ENCODE measurements at places on chromosomes 3 and 15.

DNA sequence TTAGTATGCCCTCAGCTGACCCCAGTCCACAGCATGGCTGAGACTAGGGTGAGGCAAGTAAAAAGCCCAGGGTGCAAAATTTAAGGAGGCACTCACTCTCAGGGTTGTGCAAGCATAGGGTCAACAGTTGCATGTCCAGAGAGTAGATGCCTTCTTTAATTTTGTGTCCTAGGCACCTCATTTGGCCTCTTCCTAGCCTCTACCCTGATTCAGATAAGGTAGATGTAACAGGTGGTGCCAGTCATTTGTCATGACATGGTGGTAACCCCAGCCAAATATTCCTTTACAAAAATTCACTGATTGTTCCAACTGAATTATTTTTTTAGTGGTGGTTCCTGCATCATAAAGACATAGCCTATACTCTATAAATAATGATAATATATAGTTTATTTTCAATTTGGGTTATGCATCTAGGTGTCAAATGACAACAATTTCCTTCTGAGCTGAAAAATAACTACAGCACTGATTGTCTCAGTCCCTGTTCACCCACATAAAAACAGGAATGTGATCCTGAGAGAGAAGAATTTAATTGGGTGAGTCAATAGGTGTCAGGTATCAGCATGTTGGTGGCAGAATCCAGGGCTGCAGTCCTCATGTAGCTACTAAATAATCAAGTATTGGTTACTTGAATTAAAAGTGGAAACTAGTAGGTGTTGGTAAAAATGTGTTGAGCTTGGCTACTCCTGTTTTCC lies 44.2 kb upstream of the TIPARP start:
- DNase-seq: no peak

- DNase-seq: no peak
Observed at GRCh38 chr3:113523241-113523640, 8.3 kb upstream of the SPICE1 start.

DNA sequence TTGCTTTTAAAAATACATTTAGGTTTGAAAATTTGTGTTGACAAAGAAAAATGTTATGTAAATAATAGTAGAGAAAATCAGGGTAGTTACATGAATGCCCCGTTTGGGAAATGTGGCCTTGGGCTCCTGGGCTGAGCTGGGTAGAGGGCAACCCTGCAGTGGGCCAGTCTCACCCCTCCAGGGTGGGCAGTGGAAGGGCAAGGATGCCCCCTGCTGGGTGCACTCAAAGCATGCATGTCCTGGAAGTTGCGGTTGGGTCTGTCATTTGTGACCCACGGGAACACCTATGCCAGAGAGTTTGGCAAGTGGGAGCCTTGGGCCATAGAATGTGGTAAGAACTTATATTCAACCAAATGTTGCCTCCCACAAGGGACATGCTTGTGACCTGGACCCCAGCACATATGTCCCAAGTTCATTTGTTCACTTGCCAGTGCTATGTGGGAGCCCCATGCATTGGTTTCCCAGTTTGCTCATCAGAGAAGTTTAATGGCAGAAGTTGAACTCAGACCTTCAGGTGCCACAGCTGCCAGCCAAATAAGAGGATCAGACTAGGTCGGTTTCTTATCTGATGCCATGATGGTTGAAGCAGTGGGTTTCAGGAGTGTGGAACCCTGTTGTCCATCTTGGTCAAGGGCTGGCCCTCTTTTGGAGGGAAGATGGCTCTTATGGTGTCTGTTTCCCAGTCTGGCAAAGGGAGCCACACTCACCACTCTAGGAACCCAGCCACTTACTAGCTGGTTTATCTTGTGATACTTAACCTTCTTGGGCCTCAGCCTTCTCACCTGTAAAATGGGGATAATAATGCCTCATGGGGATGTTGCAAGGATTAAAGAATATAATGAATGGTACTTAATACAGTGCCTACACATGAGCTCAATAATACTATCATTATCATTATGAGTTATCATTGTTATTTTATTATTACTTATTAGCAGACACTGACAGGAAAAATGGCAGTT lies 2.5 kb upstream of the PLCB2 start:
- peak; percentile 37 for DNase-seq

DNA sequence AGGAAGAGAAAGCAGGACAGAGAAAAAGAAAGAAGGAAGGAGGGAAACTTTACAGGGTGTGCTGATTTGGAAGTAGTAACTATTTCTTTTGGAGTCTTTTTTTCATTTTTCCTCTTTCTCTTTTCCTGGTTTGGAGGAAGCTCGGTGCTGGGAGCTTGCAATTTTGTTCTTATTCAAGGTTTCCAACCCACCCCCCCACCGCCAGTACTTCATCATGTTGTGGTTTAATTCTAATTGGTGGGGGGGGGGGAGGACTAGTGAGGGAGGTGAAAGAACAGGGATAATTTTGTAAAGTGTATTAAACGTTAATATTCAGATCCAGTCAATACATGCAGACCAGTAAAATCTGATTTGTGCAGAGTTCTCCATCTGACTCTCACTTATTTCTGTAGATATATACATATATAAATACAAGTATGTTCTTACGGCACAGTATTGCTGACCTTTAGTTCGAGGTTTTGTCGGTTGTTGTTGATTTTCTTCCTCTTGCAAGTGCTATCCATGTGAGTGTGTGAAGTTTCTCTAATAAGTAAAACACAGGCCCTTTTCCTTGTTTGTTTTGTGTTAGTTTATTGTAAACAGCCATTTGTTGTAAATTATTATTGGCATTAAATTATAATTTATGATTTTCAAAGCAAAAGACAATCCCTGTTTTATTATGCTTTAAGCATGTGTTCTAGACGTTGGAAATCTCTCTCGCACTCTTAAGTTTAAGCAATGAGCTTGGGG lies 9.3 kb downstream of the NR2F2 start:
- DNase-seq: no peak

GRCh38 chr3:13145826-13146642 lies 72.8 kb upstream of the IQSEC1 start:
- DNase-seq: no peak

DNA sequence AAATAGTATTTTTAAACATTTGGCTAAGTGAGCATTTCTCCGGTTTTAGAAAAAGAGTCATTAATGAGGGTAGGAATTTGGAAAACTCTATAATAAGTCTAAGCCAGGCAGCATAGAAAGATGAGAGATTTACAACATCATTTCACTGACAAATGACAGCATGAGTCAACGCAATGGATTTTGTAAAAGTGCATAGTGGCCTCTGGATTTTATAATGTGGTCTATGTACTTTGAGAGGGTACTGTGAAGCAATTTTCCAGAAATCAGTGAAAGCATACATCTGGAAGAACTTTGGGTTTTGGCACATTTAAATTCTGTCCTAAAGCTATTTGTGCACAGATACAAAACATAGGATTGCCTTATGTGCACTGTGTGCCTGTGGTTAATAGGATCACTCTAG lies 130.8 kb upstream of the CCNL1 start:
- DNase-seq: no peak

DNA sequence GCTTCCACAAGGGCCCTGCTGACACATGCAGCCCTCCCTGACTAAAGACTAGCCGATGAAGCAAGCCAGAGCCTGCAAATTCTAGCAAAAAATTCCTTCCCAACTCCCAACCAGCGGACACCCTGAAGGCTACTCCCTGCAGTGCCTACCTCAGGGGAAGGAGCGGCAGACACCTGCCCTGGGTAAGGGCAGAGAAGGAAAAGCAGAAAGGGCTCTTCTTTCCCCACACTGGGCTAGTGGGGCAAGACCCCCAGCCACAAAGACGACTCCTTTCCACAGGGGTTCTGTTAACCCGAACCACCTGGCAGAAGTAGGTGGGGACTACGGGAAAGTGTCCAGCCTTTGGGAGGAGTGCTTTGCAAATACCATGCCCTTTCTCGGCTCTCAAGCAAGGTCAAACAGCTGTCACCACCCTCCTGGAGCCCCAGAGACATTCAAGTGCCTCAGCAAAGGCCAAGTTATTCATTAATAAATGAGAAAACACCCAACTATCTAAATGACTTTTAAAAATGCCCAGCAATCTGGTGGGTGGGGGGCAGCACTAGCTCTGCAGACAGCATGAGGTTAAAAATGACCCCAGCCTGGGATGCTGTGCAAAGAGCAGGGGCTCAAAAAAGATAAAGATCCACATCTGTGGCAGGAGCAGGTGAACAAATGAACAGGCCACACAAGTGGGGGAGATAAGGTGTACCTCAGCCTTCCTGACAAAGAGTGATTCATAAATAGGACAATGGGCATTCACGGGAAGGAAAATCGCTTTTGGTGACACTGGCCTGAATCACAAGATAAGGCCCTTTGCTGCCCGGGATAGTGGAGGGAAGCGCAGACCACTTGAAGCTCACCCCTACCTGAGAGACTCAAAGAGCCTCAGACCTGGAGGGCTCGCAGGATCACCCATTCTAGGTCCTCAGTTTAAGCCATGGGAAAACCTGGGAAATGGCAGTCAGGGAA lies 33.0 kb downstream of the CCDC12 start:
- no peak for DNase-seq

Measured in substantia nigra (tissue), 51 donors.